ENCODE measurements at places on chromosomes 16 and 17. TPM values are rescaled to one million over a fixed set of nuclear protein-coding genes. Genes with fewer than 3 reads are reported as not detected.

DNA sequence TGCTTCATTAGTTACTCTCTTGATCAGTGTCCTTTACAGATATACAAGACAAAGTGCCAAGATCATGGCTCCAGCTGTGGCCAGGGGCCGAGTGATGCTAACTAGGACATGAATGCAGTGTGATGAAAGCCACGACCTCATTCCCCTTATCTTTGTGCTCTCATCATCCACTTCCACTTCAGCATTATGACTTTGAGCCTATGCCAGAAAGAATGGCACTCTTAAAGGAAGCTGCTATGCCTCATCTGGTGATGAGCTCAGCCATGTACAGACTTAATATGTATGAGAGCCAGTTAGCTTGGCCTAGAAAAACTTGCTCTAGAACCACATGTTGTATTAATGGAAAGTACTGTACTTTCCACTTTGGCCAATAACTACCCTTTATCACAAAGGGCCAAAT lies 179.1 kb downstream of the TOX3 start:
- no peak for DNase-seq

DNA sequence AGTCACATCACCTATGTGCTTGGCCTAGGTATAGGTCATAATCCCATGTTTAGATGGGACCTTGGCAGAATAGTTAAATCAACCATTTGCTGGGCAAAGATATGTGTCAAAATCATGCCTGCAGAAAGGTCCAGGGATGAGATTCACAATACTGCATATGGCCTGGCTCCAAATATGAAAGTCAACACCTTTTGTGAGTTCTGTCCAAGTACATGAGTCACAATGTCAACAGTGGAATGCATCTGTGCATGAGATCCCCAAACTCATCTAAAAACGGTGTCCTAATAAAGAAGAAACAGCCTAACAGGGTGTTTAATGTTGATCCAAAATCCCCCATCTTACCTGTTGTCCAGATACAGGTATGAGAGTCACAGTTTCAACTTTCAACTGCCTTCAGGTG lies 1847.5 kb downstream of the TP53TG3F start:
- DNase-seq = no peak

Gene VAT1L
- polyA plus RNA-seq = 9.5 TPM

DNA sequence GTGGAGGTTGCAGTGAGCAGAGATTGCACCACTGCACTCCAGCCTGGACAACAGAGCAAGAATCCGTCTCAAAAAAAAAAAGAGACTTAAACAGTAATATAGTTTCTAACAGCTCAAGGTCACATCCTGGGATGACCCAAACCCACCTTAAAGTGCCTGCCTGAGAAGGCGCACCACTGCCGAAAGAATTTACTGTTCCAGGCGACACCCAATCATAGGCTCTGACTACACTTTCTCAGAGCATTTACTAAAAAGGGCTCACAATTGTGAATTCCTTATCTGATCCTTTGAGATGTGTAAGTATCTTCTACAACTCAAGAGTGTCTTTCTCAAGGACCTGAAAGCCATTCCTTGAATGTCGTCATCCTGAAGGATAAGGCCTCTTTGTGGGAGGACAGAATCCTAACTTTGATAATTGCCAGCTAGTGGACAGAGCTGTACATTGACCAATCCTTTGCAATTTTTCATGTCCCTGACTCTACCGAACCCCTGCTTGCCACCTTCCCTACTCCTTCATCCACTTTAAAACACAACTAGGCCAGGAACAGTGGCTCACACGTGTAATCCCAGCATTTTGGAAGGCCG lies 2.6 kb upstream of the ST3GAL2 start:
- no peak for DNase-seq

DNA sequence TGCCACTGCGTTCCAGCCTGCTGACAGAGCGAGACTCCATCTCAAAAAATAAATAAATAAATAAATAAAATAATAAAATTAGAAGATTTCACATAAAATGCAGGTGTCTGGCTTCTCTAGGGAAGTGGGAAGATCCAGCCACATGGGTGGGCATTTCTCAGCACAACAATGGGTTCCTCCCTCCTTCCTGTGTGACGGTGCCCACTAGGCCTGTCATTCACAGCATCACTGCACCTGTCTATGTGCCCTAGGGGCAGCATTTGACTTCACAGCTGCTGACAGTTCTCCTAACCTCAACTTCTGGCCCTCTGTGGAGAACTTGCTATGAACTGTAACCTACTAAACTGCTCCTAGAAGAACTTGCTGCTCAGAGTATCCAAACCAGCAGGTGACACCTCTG lies 3.0 kb downstream of the ABHD15 start:
- no peak for DNase-seq

GRCh38 chr16:28846080-28846932 lies at the start of gene TUFM:
TUFM (minus strand) TSS chr16:28846348; CDS start chr16:28846269, 79 bp downstream.
- DNase-seq = peak; percentile 99

DNA sequence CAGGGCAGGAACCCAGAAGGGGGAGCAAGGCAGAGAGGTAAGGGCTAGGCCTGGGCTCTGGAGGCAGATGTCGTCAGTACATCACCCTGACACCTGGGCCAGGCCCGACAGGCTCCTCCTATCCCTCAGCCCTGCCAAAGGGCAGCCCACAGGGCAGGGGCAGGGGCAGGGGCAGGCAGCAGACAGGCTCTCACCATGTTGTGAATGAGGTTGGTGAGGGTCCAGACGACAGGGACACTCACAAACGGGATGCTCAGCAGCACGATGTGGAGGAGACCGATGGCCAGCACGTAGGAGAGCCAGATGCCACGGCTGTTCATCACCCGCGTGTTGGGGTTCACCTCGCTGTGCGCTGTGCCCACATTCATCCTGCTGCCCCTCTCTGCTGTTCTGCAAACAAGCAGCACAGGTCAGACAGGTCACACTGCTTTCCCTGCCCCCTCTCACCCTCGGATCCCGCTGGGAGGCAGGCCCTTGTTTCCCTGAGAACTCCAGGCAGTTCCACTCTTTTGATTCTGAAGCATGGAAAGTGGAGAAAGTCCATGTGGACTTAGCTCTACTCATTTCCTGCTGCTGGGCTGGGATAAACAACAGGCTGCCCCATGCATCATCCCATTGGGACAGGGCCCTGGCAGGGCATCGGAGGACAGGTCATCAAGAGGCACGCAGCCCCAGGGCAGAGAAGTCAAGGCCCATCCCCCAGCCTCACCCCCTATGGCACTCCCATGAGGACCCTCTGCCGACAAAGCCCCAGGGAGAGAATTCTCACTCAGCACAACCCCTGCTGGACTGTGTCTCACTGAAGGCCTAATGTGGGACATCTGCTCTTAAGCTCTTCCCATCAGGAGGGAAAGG lies 3.3 kb downstream of the ORMDL3 start:
- DNase-seq = no peak

- DNase-seq = no peak
These were observed 41.9 kb downstream of the FTO start for GRCh38 chr16:53745753-53746266.

DNA sequence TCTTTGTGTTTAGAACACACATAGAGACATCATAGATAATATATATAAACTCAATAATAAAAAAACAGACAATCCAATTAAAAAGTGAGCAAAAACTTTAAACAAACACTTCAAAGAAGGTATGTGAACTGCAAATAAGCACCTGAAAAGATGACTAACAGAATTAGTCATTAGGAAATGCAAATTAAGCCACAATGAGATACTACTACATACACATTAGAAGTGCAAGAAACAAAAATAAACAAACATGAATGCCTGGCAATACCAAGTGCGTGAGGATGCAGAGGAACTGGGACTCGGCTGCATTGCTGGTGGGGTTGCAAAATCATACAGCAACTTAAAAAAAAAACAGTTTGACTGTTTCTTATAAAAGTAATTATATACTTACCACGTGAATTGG lies 799.0 kb downstream of the KCNJ2 start:
- DNase-seq = no peak

DNA sequence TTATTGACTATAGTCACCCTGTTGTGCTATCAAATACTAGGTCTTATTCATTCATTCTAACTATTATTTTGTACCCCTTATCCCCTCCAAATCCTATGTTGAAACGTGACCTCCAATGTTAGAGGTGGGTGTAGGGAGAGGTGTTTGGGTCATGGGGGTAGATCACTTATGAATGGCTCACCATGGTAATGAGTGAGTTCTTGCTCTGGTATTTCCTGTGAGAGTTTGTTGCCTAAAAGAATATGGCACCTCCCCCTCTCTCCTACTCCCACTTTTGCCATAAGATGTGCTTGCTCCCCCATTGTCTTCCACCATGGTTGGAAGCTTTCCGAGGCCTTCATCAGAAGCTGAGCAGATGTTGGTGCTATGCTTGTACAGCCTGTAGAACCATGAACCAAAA lies 59.3 kb upstream of the BRD7 start:
- DNase-seq = no peak

DNA sequence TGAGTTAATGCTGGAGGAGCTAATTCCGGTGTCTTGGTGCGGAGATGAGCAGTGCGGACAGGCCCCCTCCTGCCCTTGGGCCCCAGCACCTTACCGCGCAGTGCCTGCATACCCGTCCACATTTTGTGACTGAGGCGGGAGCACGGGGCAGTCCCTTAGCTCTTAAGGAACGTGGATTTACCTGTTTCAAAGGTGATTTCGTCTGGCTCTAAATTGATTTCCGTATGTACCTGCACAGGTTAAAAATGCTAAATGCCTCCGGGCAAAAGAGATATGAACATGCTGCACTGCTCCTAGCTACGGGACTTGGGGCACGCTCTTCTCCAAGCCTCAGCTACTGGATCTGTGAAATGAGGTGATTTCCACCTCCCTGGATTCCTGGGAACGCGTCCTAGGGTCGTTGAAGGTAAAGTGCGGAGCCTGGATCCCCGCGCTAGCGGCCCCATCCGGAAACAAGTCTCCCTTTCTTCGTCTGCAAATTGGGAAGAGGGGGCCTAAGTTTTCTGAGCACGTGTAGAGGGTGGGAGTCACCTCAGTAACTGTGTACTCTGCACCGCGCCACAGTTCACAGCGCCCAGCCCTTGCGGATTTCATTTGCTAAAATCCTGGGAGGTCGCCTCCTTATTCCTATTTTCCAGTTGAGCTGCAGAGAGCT lies 669 bp upstream of the CRISPLD2 start:
- DNase-seq = no peak

Gene TMIGD1
- polyA plus RNA-seq = not detected

Gene ZDHHC7
- 45.2 TPM for polyA plus RNA-seq

- DNase-seq = peak; percentile 26
These were observed 19.9 kb downstream of the NQO1 start for GRCh38 chr16:69706256-69706974.

- no peak for DNase-seq
These were observed 13.3 kb downstream of the CENPV start for GRCh38 chr17:16339959-16340358.

DNA sequence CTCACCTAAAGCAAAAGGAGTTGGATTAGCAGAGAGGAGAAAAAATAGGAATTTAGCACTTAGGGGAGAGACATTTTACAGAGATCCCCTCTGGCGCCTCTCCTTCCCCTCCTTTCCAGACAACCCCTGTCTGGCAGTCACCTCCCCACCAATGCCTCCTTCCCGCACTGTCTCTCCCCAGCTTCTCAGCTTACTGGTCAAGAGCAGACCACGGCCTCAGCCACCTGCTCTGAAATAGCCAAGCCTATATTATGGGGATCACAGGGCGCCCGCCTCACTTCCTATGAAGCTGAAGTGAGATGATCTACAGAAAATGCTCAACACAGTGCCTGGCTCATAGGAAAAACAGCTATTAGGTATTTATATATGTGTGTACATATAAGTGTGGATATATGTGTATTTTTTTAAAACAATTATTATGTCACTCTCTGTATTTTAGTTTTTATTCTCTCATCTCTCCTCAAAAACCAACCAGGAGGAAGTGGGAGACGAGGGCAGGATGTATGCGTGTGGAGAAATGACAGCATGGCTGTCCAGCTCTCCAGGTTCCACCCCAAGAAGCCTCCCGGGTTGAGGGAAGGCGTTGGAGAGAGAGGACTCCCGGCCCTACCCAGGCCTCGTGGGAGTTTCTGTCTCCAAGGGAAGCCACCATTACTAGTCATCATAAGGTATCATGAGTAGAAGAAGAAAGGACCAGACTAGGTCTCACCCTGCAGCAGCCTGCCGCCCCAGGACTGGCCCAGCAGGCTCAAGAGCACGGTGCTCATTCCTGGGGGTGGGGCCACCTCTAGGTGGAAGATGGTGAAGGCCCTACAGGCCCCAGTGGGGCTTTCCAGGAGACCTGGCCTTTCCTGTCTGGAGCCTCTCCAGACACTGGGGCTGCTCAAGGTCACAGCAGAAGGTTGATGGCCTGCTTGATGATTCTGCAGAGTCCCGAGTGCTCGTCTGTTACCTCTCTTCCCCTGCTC lies 27.2 kb downstream of the MAP3K14 start:
- DNase-seq = no peak

DNA sequence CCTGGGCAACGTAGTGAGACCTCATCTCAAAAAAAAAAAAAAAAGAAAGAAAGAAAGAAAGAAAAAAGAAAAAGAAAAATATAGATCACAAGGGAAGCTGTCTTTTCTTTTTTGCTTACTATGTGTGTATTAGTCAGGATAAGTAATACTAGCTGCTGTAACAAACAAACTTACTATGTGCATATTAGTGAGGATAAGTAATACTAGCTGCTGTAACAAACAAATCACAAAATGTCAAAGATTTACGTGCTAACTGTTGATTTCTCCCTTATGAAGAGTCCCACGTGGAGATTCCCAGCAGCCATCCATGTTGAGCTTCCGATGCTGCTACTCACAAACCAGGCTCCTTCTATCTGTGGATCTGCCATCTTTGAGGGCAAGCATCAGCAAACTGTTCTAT lies 31.7 kb upstream of the KDM8 start:
- DNase-seq = no peak

- DNase-seq = no peak
These were observed 70.5 kb downstream of the AATF start for GRCh38 chr17:37019117-37019740.

DNA sequence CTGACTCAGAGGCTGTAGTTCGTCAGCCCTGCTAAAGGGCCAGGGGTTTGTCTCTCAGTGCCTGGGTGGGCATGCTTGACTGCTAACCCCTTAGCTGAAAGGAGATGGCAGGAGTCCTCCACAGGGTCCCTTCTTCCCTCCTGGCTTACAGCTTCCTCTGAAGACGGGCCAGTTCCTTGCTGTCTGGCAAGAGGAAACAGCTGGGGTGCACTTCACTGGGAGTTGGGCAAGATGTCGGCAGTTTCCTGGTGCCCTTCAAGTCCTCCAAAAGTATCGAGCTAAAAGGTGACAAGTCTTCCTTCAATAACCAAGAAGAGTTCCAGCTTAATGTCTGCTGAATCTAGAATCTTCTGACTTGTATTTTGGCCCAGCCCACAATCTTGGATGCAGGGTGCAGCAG lies 23.4 kb downstream of the NUP85 start:
- no peak for DNase-seq

DNA sequence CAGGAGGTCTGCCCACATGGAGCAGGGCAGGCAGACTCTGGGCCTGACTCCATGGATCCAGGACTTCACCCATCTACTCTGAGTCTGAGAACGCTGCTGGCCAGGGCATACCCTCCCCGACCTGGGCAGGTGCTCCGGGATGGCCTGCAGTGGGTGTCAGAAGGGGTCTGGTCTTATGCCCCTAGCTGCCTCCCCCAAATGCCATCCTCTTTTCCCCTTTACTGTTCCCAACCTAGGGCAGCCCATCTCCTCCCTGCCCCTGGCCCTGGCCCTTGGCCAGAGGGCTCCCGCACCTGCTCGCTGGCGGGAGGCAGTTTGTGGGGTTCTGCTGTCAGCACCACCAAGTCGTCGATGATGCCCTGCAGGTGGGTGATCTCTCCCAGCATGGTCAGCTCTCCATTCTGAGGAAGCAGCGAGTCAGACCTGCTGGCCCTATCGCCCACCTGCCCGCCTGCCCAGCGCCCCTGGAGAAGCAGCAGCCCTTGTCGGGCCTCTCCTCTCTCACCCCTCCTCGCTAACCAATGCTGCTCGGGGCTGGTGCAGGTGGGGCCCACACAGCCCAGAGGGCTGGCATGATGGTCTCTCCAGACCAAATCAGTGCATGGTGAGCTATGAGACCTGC lies 8.2 kb downstream of the MTSS2 start:
- no peak for DNase-seq

All from muscle of back (tissue), 13 donors.